RKO (cell line): ENCODE measurements at places on chromosomes 5 and 9.

- no peak for DNase-seq
Observed at GRCh38 chr9:117080765-117081390, 334.0 kb downstream of the ASTN2 start.

DNA sequence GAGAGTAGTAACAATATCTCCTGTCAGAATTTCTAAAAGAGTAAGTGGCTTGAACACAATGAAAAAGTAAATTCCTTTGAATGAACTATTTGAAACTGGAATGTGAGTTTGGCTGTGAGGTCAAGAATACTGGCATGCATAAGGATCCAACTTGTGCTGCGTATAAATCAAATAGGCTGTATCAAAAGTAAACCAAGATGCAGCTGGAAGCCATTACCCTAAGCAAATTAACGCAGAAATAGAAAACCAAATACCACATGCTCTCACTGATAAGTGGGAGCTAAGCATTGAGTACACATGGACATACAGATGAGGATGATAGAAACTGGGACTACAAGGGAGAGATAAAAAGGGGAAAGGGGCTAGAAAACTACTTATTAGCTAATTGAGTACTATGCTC, 24.0 kb upstream of the SRFBP1 start:
- no peak for DNase-seq

DNA sequence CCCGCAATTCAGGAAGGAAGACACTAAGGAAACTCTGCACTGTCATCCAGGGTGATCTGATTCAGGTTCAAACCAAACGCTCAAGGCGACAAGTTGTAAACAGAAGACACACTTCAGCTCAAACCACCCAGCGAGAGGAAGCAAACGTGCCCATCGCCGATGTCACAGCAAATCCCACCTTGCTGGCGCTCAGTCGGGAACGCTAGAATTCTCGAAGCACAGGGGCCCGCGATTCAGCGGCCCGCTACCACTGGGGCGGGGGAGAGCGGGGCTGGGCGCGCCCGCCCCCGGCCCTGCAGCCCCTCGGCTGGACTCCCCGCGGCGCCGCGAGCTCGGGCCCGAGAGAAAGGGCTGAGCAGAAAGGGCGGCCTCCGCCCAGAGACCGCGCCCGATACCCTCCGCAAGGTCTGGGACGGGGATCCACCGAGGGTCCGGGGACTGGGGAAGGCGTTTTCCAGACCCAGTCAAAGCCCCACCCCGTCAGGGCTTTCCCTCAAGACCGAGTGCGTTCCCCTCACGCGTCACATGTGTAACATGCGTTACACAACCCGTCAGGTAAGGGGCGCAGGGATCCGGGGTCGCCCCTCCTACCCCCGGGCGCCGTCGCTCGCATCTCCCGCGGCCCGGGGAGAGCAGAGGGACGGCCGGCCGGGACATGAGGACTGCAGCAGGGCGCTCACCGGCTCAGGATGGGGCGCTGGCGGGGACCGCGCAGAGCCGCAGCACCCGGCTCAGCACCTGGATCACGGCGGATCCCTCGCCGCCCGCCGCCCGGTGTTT, 469 bp downstream of the AGTPBP1 start:
- peak; percentile 70 for DNase-seq

DNA sequence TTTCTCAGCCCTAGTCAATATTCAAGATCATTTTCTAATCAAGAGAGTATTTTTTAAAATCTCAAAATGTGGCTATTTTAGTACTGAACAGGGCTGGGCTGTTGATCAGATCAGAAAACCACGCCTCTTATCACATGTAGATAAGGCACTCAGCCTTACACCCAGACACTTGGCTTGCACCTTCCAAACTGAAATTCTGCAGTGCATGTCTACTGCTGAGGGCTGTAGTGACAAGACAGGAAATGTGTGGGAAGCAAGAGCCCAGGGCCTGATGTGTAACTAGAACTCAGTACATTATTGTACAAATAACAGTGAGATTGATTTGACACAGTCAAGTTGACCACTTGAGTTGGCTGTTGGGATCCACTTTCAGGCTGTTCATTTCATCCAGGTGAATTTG, 48.6 kb downstream of the UBE2QL1 start:
- DNase-seq, result no peak

DNA sequence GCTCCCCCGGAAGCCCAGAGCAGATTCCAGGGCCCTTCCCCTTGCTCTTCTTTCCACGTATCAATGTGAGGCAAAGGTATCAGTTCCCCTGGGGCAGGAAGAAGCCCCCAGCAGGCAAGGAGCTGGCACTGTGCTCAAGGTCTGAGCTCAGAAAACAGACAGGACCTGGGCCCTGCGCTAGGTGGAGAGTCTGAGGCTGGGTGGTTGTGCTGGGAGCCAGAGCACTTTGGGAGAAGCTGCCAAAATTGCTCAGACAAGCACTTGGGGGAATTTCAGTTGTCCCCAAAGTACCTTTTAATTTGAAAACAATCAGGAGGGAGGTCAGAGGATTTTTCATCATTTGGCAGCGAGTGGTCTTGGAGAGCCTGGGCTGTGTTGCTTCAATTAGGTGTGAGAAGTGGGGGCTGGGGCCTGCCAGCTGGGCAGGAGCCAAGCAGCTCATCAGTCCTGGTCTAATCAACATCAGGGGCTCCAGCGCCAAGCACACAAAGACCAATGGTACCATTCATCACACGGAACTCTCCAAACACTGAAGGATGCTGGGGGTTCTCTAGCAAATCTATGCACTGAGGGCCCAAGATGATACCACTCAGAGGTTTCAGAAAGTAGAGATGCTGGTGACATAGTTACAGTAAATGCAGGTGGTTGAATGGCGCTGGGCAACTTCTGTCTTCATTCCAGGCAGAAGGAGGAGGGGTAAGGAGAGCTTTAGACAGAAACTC, 176.5 kb downstream of the SNX18 start:
- no peak for DNase-seq

DNA sequence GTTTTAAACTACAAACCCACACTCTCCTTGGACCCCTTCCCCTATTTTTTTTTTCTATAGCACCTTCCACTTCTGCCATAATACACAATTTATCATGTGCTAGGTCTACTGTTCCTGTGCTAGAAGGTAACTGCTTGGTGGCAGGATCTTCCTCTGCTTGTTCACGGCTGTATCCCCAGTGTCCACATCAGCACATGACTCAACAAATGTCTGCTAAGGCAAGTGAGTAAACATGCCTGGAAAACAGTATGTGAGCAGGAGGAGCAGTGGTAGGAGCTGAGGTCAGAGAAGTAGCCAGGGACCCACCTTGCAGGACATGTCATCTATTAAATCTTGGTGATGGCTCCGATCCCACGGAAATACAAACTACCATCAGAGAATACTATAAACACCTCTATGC, 79.4 kb downstream of the AUH start:
- peak; percentile 12 for DNase-seq

- DNase-seq, result no peak
Observed at GRCh38 chr9:112542593-112543292, 56.1 kb downstream of the KIAA1958 start.

GRCh38 chr9:33177639-33178038, 10.5 kb upstream of the B4GALT1 start:
- DNase-seq, result no peak

DNA sequence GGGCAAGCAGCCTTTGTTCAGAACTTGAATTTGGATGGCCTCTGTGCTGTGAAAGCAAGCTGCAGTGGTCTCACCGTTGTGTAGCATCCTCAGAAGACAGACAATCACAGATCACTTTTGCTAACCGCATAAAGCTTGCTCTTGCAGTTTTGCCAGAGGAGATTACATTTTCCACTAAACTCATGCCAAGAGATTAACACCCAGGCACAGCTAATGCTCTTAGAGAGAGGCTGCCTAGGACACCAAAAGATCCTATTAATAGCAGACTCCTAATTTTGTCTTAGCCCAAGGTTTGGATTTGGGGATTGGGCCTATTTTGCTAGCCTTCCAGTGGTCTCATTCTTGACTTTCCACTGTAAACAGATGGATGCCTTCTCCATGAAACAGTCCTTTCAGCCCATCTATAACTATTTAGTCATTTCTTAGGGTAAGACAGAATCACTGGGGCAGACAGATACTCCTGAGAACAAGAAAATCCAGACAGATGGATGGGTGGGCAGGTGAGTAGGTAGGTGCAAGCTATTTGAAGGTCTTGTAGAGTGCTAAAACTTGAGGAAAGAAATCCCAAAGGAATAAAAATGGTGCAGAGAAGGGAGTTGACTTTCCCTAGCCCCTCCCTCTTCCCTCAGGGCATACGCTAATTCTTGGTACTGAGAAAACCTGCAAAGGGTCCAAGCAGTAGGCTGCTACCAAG, 506.2 kb downstream of the SPOCK1 start:
- no peak for DNase-seq

DNA sequence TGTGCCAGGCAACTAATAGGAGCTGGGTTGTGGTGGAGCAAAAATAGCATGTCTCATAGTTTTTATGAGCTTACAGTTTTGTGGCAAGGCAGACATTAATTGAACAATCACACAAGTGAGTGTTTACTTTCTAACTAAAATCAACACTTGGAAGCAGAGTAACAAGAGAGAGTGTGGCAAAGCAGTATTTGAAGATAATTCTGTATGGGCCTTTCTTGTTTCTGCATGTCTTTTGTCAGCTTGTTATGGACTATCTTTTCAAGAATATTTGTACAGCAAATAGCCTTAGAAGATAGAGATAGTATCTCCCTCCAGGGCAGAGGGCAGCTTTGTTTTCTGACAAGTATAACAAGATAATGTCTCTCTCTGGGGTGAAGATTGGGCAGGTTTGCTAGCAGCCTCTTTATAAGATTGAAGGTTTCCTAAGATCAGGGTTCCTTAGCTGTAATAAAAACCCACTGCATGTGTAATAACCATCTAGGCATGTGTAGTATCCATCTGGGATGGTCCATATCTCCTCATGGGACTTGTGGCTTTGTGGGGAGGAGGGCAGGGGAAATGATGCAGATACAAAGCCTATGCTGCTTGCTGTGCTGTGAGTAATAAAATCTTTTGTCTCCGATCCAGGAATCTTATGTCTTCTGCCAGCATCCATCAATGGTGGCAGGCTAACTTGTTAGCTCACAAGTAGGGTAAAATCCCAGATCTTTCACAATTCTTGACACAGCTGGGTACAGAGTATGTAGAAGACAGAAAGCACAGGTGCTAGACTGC, 479.9 kb downstream of the KDM4C start:
- no peak for DNase-seq

GRCh38 chr5:31880449-31880848, 241.5 kb downstream of the PDZD2 start:
- DNase-seq, result no peak

DNA sequence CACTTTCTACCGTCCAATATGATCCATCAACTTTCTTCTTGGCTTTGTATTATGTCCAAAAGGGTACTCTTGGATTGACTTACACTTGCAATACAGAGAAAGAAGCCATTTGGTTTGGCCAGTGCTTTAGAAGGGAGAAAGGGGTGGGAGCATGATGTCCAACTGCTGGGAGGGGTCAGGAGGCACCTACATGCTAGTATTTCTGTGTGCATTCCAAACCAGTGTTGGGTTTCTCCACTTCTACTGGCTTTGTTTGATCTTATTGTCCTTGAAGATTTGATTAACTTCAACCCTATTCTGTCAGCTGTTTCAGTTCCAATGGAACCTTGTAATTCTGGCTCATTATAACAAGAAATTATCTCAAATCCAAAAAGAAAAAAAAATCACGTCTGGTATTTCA, 27.6 kb downstream of the CYSTM1 start:
- DNase-seq, result no peak

DNA sequence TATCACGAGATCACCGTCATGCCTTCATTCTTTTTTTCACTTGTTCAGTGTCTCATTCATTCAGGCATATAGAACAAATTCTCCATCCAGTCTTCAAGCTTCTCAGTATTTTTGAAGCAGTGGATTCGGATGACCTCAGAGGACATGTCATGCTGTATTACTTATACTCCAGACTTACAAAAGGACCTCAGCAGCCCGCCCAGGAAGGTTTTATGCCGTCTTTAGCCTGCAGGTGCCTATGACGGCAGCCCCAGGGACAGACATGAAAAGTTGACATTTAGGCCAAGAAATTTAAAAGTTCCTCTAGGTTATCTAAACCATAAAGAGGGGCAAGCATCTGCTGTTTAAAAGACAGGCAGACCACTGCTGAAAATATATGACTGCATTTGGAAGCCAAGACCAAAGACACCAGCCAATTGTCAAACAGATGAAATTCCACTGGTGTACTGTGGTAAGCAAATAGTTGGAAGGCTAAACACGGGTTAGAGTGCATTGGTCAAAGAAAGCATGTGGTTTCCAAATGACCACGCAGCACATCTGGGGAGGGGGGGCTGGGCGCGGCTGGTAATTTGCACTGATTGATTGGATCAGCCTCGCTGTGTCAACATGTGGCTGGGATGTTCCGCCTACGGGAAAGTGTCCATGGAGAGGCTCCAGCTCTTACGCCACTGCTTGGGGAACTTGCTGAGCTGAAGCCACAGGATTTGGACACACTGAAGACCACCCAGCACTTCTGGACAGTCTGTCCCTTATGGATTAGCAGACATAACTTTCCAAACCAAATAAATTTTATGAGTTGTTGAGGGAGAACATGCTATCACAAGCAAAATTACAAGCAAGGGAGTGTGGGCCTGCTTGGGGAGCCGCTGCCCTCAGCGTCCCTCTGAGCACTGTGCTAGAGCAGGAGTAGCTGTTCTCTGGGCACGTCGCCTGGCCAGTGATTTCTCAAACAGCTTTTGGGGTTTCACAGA, 173.6 kb downstream of the FANCC start:
- no peak for DNase-seq

DNA sequence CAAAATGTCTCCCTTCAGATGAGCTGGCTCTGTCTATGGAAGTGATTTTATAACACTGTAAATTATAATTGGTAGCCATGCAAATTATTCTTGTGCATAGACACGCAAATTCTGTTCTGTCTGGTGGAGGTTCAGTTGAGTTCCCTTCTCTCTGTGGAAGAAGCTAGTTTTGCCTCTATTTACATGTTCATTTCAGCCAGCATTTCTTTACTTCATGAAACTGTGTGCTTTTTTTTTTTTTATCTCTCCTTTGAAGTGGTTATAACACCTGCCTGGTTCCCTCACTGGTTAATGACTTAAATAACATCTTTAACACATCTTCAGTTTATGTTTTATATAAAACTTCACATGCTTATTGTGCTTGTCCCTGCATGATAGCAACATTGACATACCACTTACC, 149.4 kb upstream of the FBXL7 start:
- DNase-seq, result no peak

GRCh38 chr5:102229685-102230084, 66.4 kb downstream of the SLCO4C1 start:
- no peak for DNase-seq

DNA sequence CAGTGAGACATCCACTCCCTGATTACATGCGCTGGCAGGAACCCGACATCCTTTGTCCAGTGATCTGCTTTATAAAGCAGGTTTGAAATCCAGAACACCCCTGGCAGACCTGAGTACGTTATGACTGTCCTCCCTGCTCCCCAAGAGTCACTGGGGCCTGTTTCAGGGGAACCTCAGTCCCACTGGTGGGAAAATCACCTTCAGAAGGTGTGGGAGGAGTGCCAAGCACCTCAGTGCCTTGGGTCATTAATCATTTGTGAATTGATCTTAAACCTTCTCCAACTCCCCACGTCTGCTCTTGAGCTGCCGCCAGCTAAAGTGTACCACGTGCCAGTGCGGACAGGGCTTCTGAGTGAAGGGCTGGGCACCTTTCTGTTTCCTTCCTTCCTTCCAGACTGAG, 16.2 kb downstream of the SLC6A3 start:
- no peak for DNase-seq
